Lower lobe of right lung (tissue), 2 donors: ENCODE measurements at places on chromosomes 5 and 9. TPM values are rescaled to one million over a fixed set of nuclear protein-coding genes. Genes with fewer than 3 reads are reported as not detected.

Gene SLC34A1
- total RNA-seq, result not detected

Gene CAVIN4
- 1.7 TPM for total RNA-seq

Gene ORM2
- 3.1 TPM for total RNA-seq

Gene ARID3C
- total RNA-seq, result not detected

Gene SAPCD2
- total RNA-seq, result 0.86 TPM

Gene HMMR
- total RNA-seq, result 1.9 TPM

Gene NRG2
- 1.6 TPM for total RNA-seq

Gene OSMR
- 61.6 TPM for total RNA-seq
